NCI-H2081 (cell line): ENCODE measurements at places on chromosomes 16 and 17.
A peak's percentile ranks its signal among the peaks of the same experiment; 100 is the strongest.

GRCh38 chr16:49485663-49486062, 112.1 kb downstream of the C16orf78 start:
- no peak for DNase-seq

- no peak for DNase-seq
These were observed 28.0 kb upstream of the SOX9 start for GRCh38 chr17:72092710-72093322.

- DNase-seq = peak; percentile 58
These were observed 1.3 kb upstream of the SENP3 start for GRCh38 chr17:7560172-7561027.

DNA sequence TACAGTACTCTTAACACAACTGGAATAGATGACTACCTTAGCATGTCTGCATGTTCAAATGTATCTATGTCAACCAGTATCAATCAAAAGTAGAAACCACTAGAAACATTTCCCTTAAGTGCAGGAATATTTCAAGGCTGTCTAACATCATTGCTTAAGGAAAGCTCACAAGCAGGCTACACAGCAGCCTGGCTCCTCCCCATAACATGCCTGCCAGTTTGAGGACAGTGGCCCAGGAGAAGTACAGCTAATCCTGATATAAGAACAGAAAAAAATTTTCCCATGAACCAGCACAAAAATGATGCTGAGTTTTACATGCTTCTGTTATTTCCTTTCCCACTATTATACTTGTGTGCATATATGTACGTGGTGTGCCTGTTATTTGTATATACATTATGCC, 175.1 kb downstream of the MYO1D start:
- no peak for DNase-seq

GRCh38 chr16:6665126-6665525, 667.5 kb upstream of the RBFOX1 start:
- DNase-seq = no peak

GRCh38 chr17:40122136-40122998, 596 bp downstream of the MSL1 start:
- peak; percentile 79 for DNase-seq

- DNase-seq = peak; percentile 69
These were observed 7.7 kb upstream of the TMEM92 start for GRCh38 chr17:50266384-50267073.

- no peak for DNase-seq
These were observed 1.4 kb upstream of the TMEM132E start for GRCh38 chr17:34578016-34578415.

- DNase-seq = no peak
These were observed 56.3 kb downstream of the PITPNC1 start for GRCh38 chr17:67433248-67433924.

- DNase-seq = no peak
These were observed 946 bp upstream of the TMEM256 start for GRCh38 chr17:7404737-7405349.

GRCh38 chr17:45645330-45645729, 138.8 kb upstream of the CRHR1 start:
- DNase-seq = no peak
